ENCODE measurements at places on chromosomes 4 and X.

GRCh38 chr4:3202836-3203820 lies 45.8 kb upstream of the MSANTD1 start:
- no peak for DNase-seq

DNA sequence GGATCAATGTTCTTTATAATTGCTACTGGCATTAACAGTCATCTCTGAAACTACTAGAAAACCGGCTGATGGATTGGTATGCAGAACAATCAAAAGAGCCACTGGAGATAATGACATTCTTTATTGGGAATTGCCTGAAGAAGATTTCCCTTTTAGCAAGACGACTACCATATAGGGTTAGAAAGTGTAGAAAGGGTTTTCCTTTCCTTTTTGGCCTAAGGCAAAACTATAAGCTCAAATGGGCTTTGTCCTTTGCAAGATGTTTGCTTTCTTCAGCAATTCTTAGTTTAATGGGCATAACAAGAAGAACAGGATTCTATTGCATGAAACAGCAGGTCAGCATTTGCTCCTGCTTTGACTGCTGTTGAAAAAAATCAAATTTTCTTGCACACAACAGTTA lies 214.2 kb upstream of the PCDH10 start:
- DNase-seq, result no peak

DNA sequence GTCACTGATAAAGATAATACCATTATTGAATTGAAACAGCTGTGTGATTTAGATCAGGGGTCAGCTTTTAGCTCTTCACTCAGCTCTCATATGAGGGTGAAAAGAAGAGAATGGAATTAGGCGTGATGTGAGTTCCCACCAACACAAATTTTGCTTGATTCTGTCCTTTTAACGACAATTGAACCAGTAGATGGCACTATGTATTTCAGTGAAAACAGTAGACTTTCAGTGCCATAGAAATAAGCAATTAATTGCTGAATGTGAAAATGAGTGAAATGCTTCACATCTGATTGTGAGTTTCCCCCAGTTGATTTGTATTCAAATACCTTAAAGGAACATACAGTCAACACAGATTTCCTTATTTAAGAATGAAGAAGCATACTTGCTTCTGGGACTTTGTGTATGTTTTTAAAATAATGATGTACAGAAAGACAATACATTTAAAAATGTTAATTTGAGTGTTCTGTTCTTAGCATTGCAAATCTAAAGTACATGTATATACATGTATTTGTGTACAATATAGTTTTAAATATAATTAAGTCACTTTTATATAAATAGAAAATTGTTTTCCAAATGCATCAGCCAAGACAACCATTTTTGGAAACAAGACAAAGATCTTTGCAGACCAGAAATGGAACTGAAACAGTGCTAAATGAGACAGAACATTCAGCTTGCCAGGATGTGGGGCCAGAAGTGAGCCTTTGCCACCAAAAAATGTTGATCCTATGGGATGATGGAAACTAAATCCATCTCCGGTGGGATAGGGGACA lies 178.8 kb downstream of the SNCA start:
- DNase-seq, result no peak

DNA sequence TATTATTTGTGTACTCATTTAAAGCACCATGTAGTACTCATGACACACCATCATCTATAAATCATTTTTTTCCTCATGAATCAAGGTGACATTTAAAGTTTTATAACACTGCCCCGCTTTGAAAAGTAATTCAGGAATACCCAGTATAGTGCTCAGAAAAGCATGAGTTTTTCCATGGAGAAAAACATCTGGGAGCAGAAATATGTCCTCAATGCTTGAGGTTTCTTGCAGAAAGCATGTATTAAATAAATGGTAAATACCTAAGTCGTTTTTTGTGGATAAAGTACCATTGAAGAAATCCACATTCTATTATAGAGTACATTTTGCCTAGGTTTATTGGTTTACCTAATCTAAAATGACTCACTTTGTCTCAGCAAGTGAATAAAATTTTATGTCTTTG lies 66.2 kb downstream of the UBA6 start:
- DNase-seq, result no peak

- DNase-seq, result no peak
These were observed 208.4 kb upstream of the NPY2R start for GRCh38 chr4:154999950-155000578.

DNA sequence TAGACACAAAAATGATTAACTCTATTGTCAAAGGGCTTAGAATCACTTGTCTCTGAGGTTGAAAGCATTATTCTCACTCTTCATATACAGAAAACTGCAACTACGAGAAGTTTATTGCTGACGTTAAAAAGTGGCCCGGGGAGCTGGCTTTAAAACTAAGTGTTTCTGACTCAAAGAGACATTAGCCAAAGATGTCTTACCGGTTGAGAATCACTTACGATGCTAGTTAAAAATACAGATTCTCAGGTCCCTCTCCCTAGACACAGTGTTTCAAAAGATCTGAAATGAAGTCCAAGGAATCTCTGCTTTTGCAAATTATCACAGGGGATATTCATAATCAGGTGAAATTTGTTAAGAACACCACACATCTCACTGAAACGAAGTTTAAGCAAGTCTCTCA lies 1.2 kb downstream of the GNPDA2 start:
- DNase-seq, result no peak

- no peak for DNase-seq
These were observed 480.7 kb downstream of the INPP4B start for GRCh38 chr4:142365391-142365790.

GRCh38 chr4:92477298-92477697 lies 173.5 kb downstream of the GRID2 start:
- no peak for DNase-seq

- DNase-seq, result no peak
These were observed 7.8 kb upstream of the WDR1 start for GRCh38 chr4:10124167-10124930.

GRCh38 chrX:124018023-124018422 lies 56.5 kb downstream of the STAG2 start:
- DNase-seq, result no peak

DNA sequence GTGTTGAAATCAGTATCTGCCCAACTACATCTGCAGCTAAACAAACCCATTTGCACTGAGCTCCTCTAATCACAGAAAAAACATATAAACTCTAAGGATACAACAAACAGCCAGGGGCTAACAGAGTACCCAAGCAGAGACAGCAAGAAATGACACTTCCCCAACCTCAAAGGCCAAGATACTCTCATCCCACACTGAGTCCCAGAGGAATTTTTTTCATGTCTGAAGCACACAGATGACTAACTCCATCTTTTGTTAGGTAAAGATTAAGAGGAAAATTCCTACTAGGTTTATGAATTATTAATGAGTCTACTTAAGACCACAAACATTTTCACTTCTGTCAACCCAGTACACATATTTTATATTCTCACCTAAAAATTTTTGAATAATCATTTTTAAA lies 31.6 kb downstream of the SEPSECS start:
- DNase-seq, result no peak

GRCh38 chrX:40446921-40447320 lies 133.8 kb upstream of the ATP6AP2 start:
- DNase-seq, result no peak

- no peak for DNase-seq
These were observed 28.6 kb downstream of the ANAPC10 start for GRCh38 chr4:145069361-145069760.

DNA sequence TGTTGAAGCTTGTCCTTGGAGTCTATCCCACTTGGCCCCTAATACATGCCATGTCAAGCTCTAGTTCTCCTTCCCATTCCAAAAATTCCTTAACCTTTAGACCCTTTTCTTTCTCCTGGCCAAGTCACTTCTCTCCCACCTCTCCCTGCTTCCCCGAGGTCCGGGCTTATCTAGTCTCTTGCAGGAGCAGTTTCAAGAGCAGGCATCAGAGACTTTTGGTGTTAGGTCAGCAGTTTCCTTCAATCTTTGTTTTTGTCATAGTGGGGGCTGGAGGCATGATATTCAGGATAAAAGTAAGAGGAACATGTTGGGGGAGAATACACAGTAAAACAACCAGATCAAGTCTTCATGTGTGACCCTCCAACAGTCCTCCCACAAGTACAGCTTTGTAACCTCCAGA lies 11.5 kb upstream of the IDS start:
- DNase-seq, result no peak

DNA sequence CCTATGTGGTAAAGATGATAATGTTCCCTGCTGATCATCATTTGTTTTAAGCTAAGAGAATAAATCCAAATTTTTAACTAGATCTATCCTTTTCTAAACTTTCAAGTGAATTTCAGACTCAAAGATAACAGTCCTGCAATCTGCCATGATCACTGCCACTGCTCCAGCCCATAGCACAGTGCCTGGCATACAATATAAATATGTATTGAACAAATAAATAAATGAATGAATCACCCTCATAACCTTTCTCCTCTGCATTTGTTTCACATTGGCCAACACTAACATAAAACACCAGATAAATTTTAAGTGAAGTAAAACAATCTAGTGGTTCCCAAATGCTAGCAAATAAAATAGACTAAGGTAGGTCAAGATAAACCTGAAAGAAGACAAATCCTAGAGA lies 439.0 kb downstream of the GPM6A start:
- no peak for DNase-seq

DNA sequence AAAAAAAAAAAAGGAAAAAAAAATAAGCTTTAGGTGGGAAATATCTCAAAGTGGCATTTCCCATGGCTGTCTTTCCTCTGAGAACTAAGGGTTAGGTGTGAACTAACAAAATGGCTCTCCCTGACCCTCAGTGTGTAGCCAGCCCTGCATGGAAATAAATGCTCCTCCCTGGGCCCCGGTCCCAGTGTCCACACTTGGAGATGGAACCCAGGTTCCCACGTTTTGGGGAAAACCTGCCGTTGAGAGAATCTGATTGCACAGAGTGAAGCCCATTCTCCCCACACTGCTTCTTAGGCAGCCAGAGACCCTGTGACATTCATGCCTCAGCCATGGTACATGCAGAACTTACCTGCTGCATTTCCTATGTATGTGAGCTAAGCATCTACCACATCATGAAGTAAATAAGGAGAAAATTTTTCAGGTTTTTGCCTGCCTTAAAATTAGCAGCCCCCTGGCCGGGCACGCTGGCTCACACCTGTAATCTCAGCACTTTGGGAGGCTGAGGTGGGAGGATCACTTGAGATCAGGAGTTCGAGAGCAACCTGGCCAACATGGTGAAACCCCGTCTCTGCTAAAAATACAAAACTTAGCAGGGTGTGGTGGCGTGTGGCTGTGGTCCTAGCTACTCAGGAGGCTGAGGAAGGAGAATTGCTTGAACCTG lies 34.5 kb downstream of the HTT-AS start:
- DNase-seq, result no peak

- DNase-seq, result no peak
These were observed 51.8 kb downstream of the ZNF827 start for GRCh38 chr4:145886871-145887240.

- DNase-seq, result no peak
These were observed 9.5 kb downstream of the IDS start for GRCh38 chrX:149495573-149496071.

- DNase-seq, result no peak
These were observed 894.6 kb downstream of the TRIML1 start for GRCh38 chr4:189033801-189034347.

DNA sequence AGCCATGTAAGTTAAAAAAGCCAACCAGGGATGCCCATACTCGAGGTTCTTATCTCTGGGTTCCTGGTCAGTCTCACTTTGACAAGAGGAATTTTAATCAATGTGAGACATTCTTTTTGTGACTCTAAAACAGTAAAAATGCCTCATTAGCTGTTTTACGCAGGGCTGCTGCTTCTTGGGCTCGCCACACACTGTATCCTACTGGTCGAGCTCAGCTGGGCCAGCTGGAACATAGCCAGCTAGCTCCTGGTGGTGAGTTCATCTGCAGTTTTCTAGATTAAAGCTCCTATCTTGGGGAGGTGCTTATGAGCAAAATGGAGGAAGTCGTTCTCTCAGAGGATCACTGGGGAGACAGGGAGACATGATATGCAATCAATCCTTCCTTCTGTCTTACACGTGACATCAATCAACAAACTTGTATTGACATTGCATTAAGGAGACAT lies 55.9 kb upstream of the LEF1 start:
- DNase-seq, result no peak

- no peak for DNase-seq
These were observed 13.8 kb upstream of the SMS start for GRCh38 chrX:21926527-21927278.

- no peak for DNase-seq
These were observed 58.8 kb upstream of the MXD4 start for GRCh38 chr4:2320746-2321145.

- DNase-seq, result no peak
These were observed 127.9 kb downstream of the NEK1 start for GRCh38 chr4:169484485-169484884.

- DNase-seq, result no peak
These were observed 21.2 kb upstream of the TRPC5OS start for GRCh38 chrX:111854556-111855490.

Data from tibial nerve (tissue), 4 donors.